ENCODE measurements at places on chromosomes 6 and 20.

DNA sequence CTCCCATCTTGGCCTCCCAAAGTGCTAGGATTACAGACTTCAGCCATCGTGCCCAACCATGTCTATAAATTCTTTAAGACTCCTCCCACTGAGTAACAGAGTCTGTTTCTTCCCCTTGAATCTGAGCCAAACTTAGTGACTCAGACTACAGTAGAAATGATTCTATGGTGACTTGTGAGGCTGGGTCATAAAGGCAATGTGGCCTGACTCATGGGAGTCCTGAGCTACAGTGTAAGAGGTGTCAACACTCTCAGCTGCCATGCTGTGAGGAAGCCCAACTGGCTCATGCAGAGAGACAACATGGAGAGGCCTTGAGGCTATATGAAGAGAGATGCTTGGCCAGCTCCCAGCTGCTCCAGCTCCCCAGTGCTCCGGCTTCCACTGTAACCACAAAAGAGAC, 5.2 kb upstream of the NRSN2 start:
- peak; percentile 68 for DNase-seq

DNA sequence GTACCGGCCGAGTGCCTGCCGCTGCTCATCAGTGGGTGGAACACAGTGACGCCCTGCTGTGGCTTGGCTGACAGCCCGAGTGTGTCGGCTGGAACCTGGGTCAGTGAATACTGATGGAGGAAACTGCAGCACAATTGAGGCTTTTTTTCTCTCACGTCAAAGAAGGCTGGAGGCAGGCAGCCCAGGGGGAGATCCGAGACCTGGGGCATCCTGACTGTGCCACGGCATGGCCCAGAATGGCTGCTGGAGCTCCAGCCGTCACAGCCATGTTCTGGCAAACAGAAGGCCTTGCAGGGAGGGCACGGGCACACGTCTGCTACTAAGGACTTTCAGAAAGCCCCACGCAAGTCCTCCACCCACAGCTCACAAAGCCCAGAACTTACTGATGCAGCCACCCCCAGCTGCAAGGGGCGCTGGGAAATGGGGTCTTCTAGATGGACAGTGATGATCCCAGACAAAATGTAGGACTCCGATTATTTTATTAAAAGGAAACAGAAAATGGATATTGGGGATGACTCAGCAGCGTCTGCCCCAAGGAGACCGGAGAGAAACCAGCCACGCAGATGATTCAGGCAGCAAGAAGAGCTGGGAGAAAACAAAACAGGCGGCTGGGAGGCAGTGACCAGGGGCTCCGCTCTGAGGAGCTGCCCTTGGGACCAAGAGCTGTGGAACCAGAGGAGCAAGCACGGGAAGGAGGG, 140.0 kb downstream of the TAF4 start:
- no peak for DNase-seq

DNA sequence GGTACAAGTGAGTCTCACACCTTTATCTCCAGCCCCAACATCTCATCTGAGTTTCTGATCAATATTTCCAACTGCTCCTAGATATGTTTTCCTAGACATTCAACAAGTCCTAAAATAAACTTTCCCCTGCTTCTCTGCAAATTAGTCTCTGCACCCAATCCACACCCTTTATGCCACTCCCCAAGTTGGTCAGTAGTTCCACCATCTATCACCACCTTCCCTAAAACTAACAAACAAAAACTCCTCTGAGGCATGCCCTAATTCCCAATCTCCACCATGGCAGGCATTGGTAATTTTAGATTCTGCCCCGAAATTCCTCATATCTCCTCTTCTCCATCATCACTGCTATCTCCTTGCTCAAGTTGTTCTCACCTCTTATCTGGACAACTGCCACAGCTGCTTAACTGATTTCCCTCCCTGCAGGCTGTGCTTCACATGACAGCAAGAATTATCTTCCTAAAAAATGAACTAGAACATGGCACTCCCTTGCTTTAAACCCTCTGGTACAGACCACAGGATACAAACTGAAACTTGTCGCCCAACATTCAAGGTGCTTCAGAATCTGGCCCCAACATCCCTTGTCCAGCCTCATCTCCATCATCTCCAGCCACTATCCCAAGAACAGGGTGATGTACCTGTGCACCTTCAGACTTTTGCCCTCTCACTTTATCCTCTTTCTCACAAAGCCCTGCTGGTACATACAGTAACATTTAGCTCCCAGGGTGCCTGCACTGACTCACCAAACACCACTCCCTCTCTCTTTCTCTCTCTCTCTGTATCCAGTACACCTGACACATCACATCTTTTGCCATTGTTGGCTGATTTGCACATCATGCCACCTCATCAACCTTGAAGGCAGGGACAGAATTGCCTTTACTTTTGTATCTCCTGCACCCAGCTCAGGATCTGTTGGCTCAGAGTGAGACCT, 55.5 kb downstream of the ZHX3 start:
- DNase-seq, result no peak

- no peak for DNase-seq
These were observed 502.8 kb upstream of the MARCKS start for GRCh38 chr6:113354204-113354895.

GRCh38 chr20:57474816-57475215, 50.1 kb downstream of the CTCFL start:
- DNase-seq, result no peak

DNA sequence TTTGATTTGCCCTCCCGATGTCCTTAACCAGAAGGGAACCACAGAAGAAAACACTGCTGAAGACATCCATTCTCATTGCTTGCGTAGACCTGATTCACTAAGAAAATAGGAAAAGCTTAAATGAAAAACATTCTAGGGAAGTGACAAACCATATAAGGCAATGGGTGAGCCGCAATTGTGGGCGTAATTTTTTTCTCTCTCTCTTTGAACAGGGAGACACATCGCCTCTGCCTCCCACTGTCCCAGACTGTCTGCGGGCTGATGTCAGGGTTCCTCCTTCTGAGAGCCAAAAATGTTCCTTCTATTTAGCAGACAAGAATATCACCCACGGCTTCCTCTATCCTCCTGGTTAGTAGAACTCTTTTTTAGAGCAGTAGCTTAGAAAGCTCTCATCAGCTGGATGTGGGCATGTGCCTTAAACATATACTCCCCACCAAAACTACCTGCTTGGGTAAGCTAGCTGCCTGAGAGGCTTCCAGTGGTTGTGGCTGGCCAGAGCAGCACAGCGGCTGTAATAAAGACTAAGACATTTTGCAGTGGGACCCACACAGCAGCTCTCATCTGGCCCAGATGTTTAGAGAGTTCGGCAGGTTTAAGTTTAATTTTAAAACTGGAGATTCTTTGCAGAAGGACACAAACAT, 22.7 kb upstream of the CTAGE9 start:
- DNase-seq, result peak; percentile 16

DNA sequence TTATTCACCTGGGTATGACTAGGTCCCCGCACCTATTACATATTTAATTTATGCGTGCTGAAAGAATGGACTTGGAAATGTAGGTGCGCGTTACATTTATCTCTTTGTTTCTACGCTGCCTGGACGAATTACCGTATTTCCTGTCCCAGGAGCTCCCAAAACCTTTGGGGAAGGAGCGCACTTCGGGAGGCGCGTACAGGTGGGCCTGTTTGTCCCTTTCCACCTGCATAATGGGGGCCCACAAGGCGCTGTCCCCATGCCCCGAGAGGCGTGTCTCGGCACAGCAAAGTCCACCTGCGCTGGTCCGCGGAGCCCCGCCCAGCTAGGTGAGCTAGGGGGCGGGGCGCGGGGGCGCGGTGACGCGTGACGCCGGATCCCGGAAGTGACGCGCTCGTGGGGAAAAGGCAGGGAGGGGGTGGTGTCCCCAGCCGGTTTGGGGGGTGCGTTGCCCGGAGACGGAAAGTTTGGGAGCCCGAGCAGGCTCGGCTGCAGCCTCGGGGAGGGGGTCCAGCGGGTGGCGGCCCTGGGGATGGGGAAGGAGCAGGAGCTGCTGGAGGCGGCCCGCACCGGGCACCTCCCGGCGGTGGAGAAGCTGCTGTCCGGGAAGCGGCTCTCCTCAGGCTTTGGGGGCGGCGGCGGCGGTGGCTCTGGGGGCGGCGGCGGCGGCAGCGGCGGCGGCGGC, at the start of gene ANKS1A:
ANKS1A (plus strand) TSS at position 382 of the 682 bp plus-strand sequence; CDS start at position 530, 148 bp downstream.
- peak; percentile 83 for DNase-seq

DNA sequence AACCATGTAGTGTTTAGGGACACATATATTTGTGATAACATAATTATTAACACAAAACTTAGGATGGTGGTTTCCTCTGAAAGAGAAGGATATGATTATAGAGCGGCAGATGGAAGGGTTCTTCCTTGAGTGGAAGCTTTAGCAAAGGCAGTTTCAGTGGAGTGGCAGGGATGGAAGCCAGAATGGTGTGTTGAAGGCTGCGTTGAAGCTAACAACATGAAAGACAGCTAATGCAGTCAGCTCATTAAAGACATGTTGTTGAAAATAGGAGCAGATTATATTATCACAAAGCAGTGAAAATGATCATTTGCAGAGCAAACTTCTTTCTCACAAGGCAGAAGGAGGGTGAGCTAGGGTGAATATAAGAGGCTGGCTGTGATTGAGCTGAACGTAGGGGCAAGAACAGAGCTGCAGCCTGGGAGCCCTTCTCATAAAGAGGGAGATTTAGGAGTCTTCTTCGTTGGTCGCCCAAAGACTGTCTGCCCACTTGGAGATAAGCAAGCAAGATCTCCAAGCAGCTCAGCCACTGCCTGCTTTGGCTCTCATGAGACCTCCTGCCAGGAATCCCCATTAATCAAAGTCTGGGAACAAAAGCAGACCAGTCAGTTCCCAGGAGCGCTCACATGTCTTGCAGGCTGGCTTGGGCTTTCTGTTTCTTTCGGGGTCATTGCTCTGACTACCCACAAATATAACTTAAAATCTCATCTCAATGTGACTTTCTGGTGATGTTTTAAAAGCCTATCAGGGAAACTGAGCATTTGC, 2.6 kb upstream of the ANKRD6 start:
- no peak for DNase-seq

DNA sequence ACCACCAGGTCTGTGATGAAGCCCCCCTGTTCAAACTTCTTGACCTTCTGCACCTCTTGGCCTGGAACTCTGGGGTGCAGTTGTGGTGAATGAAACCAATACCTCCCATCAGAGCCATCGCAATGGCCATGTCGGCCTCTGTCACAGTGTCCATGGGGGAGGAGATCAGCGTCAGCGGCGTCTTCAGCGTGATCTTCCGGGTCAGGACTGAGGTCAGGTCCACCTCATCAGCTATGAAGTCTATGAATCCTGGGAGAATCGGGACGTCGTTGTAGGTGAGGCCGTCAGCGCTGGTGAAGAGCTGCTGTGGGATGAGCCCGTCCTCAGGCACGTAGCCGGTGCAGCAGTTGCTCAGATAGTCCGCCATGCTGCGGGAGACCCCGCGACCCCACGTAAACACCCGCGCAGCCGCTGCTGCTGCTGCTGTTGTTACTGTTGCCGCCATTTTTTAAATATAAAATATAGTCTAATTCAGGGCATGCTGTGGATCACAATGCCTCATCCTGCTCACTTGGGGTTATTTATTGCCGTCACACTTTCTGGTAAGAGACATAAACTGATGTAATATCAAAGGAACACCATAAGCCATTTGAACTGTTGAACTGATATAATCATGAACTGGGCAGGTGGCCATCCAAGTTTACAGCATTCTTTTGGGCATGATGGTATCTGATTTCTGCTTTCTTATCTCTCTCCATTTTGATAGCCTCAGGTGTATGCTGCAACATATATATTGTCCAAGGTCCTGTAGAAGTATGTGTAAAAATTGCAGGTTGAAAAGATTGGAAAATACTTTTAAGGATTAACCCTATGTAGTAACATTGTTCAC, 18.7 kb upstream of the RNF144B start:
- no peak for DNase-seq

- peak; percentile 52 for DNase-seq
These were observed 31.6 kb upstream of the SLC32A1 start for GRCh38 chr20:38692436-38693411.

DNA sequence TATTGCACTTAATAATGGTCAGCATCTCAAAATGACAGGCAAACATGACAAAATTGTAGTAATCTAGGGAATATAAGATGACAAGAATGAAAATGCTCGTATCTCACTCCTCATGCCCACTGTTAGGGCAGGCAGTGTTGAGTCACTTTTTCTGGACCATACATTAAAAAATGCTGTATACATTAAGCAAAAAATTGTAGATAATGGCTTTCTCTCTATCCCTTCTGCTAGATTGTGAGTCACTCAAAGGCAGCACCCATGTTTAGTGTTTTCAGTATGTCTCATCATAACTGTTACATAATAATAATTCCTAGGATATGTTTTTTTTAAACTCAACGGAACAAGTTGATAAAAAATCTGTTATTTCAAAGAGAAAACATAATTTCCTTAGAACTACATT, 199.3 kb downstream of the TENT5A start:
- no peak for DNase-seq

- no peak for DNase-seq
These were observed 2.5 kb upstream of the BPIFA1 start for GRCh38 chr20:33233129-33233774.

- DNase-seq, result no peak
These were observed 2.2 kb downstream of the BPHL start for GRCh38 chr6:3120765-3121089.

GRCh38 chr6:117267054-117267347, 1.6 kb downstream of the VGLL2 start:
- DNase-seq, result no peak

DNA sequence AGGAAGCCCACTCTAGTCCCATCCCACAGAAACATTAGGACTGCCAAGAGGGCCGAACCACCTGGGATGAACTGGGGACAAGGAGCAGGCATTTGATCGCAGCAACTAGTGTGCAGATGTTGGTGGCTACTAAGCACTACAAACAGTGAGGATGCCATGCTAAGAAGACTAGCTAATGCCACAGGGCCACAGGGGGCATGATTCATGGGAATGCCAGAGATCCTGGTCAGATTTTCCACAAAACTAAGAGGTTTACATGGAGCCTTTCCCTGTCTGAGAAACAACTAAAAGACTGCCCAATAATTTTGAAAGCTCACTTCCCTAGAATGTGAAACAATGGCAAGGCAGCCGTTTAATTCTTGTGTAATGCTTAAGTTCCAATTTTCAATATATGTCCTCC, 375.9 kb upstream of the PTCHD4 start:
- DNase-seq, result no peak

DNA sequence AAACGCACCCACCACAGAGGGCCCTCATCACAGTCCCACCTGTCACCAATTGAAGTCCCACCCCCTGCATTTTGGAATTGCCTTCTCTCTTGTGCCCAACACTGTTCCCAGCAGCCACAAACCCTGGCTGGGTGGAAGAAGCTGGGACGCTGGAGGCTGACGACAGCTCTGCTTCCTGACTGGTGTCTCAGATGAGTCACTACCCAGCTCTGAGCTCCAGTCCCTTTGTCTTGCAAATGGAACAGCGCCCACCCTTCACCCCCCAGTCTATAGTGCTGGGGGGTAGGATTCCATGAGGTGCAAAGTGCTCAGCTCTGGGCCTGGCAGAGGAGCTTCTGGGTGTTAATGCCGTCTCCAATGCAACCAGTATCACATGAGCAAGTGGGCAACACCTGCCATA, 85.3 kb downstream of the DLGAP4 start:
- DNase-seq, result peak; percentile 35

Data from suppressor macrophage (primary cell).